ENCODE measurements at places on chromosomes 2 and 18.

DNA sequence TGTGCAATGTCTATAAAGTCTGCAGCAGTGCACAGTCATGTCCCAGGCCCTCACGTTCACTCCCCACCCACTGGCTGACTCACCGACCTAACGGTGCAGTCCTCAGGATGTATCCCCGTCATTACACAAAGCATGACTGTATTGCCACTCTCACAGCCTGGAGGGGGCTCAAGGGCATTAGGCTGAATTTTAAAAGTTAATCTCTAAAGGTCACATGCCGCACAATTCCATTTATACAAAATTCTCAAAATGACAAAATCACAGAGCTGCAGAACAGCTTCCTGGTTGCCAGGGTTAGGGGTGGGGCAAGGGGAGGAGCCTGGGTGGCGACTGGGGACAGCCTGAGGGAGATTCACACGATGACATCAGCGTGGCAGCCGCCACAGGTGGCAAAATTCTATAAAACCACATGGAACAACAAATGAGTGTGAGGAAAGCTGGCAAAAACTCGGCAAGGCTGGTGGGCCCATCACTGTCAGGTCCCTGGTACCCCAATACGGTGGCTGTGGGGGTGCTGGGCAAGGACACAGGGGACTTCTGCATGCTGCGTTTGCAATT is 97.6 kb downstream of the NDUFA10 start:
- peak; percentile 78 for DNase-seq

DNA sequence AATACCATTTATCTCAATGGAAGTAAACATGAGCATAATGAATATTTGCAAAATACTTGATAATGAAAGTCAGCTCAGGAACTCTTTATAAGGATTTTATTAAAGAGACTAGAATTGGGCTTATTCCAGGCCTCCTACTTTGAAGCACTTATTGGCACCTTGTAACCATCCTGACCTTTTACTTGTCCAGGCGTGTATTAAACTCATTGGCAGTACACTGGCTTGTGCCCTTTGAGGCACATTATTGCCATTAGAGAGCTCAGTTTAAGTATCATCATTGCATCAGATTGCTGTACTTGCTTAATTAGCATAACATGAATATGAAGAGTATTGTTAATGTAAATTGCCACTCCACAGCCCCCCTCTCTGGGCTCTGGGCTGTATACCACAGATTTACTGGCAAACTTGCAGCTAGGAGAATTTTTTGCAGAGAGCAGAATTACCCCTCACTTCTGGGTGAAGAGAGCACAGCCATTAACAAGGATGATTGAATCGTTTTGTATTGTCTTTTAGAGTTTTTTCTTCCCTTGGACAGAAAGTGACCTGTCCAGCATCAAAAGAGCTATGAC is 72.5 kb downstream of the XIRP2 start:
- no peak for DNase-seq

- no peak for DNase-seq
Observed at GRCh38 chr2:85756822-85757435, 3.1 kb downstream of the ATOH8 start.

- DNase-seq = no peak
Observed at GRCh38 chr2:219404291-219404910, 13.8 kb upstream of the DES start.

DNA sequence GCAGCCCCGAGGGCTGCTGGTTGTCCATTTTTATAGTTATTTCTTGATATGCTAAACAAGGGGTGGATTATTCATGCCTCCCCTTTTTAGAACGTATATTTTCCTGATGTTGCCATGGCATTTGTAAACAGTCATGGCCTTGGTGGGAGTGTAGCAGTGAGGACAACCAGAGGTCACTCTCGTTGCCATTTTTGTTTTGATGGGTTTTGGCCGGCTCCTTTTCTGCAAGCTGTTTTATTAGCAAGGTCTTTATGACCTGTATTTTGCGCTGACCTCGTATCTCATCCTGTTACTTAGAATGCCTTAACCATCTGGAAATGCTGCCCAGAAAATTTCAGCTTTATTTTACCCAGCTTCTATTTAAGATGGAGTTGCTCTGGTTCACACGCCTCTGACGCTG is 825.8 kb upstream of the CDH2 start:
- no peak for DNase-seq

Data from activated CD4-positive, alpha-beta T cell treated with anti-CD3 and anti-CD28 coated beads, Interleukin-2, amount 50 U/mL, for 4 hours (primary cell).